IMR-90 (cell line): ENCODE measurements at places on chromosomes 3 and 15. TPM values are rescaled to one million over a fixed set of nuclear protein-coding genes. Genes with fewer than 3 reads are reported as not detected.

DNA sequence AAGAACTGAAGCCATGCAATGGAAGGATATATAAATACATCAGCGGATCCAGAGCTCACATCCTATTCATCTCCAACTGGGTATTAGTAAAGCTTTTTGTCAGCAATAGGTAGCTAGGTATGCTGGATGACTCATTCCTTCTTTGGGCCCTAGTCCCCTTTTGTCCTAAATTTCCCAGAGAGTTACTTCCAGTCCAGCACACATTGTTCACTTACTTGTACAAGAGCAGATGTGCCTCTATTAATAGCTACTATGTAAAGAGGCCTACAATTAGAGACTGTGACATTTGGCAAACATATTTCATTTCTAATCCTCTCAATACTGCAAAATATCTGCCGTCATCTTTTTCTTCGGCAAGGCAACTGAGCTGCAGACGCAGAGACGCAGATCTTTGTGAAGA, 1.7 kb upstream of the SLC4A7 start:
- no peak for DNase-seq
- no peak overlapping the region for H3K27ac ChIP-seq
- no peaks in the 10 kb centered on the region for H3K36me3 ChIP-seq
- H3K4me3 ChIP-seq = no peak overlapping the region

CMTM8 gene
- not detected in 2 replicates for total RNA-seq

TBC1D21 gene
- total RNA-seq = not detected in 2 replicates

CPLX3 gene
- total RNA-seq = not detected in 2 replicates

GRCh38 chr3:182464513-182465145, 328.7 kb upstream of the ATP11B start:
- no peaks in the 10 kb centered on the region for H3K27me3 ChIP-seq
- no peaks in the 10 kb centered on the region for H3K4me1 ChIP-seq
- no peak for DNase-seq
- H3K36me3 ChIP-seq = no peaks in the 10 kb centered on the region

DNA sequence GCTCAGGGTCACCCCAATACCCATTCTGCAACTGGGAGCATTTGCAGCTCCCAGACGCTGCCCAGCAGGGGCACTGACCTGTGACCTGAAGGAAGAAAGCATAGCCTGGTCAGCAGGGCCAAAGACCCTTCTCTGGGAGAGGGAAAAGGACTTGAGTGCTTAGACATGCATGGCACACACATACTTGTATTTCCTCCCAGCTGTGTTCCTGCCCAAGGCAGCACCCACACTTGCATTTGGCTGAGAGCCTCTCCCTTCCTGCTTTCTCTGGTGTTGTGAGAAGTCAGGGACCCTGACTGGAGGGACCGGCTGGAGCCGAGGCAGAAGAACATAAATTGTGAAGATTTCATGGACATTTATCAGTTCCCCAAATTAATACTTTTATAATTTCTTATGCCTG, 7.2 kb upstream of the LAMB2 start:
- peaks cover 7% of the 10 kb centered on the region for H3K27me3 ChIP-seq
- no peaks in the 10 kb centered on the region for H3K4me1 ChIP-seq
- no peak overlapping the region for H3K27ac ChIP-seq

NECTIN3 gene
- total RNA-seq = 155 and 182 TPM in 2 replicates

DNA sequence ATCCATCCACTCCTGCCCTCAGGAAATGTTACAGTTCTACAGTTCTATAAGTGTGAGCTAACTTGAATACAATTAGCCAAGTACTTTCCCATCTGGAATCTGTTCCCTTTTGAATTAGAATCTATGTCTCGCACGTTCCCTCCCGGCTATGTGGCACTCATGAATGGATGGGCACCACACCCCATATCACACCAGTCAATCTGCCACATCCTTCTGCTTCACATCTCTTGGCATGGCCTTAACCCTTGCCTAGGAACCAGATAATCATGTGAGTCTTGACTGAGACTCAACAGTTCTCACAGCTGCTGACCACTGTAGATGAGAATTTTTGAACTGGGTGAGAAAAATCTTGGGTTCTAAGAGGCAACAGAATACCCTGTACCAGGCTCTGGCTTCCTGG, 180.2 kb downstream of the TNIK start:
- no peak overlapping the region for H3K27ac ChIP-seq
- H3K4me3 ChIP-seq = no peak overlapping the region
- no peak for DNase-seq
- no peaks in the 10 kb centered on the region for H3K36me3 ChIP-seq

ASB7 gene
- 15.8 and 16.7 TPM in 2 replicates for total RNA-seq

- no peak overlapping the region for H3K27ac ChIP-seq
- H3K4me3 ChIP-seq = no peak overlapping the region
- H3K4me1 ChIP-seq = no peaks in the 10 kb centered on the region
These were observed 420.0 kb downstream of the ROBO2 start for GRCh38 chr3:77459926-77460325.

GRCh38 chr3:66037330-66037985, 1.3 kb downstream of the MAGI1 start:
- peak overlapping the region; percentile 88 for H3K27ac ChIP-seq
- peaks cover 32% of the 10 kb centered on the region for H3K4me1 ChIP-seq
- no peaks in the 10 kb centered on the region for H3K36me3 ChIP-seq
- H3K27me3 ChIP-seq = no peaks in the 10 kb centered on the region
- H3K4me3 ChIP-seq = peak overlapping the region; percentile 69

ST8SIA2 gene
- total RNA-seq = not detected in 2 replicates

DNA sequence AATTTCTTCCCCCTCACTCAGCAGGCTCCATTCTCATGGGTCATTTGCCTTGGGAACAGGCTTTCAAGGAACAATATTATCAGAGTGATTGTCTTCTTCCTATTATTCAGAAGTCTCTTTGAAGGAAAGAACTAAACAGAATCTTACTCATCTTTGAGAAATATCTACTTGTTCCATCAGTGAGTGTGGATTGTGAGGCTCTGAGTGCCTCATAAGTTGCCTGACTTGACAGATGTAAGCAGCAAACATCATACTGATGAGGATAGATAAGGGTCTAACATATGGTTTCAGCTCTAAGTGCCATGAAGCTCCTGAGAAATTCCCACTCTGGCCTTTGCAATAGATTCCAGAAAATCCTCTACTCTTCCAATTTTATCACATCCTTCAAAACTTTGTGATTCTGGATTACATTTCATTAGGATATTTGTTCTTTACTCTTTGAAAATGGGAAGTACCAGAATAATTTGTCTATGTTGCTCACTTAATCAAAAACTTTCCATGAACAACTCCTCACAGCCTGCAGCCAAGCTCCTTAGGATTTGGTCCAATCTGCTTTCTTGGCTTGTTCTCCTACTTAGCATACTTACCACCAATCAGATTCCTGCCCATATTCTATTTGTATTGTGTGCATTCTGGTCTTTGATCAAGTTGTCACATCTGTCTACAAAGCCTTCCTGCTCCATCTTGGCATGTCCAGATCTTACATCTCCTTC, 120.1 kb downstream of the RPL22L1 start:
- peaks cover 27% of the 10 kb centered on the region for H3K4me1 ChIP-seq
- H3K27me3 ChIP-seq = no peaks in the 10 kb centered on the region
- peak; percentile 36 for DNase-seq
- no peak overlapping the region for H3K4me3 ChIP-seq
- no peaks in the 10 kb centered on the region for H3K36me3 ChIP-seq
- peak overlapping the region; percentile 97 for H3K27ac ChIP-seq

DNA sequence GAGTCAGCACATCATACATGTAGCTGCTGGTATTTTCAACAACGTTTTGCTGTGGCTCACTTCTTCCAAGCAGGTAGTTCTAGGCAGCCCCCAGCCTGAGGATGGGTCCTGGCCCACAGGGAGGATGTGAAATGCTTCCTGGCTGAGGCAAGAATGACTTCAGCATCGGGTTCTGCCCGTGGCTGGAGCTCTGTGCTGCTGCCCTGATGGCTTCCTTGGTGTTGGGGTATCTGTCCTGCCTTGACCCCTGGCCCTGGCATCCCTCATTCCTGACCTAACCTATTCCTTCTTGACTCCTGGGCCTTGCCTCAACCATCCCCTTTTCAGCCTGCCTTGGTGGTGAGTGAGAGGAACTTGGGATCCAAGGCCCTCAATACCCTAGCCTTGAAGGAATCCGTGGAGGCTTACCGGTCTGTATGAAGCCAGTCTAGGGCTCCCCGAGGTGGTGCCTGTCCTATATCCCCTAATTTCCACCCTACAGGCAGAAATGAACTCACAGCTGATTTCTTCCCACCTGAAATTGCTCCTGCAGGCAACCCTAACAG, 300.6 kb downstream of the TLE3 start:
- peaks cover 9% of the 10 kb centered on the region for H3K4me1 ChIP-seq
- H3K36me3 ChIP-seq = no peaks in the 10 kb centered on the region
- H3K27me3 ChIP-seq = peaks cover 7% of the 10 kb centered on the region

CCR4 gene
- not detected in 2 replicates for total RNA-seq

- H3K4me1 ChIP-seq = peaks cover 30% of the 10 kb centered on the region
- H3K27me3 ChIP-seq = no peaks in the 10 kb centered on the region
- H3K36me3 ChIP-seq = peaks cover 21% of the 10 kb centered on the region
- H3K27ac ChIP-seq = no peak overlapping the region
- no peak overlapping the region for H3K4me3 ChIP-seq
- no peak for DNase-seq
These were observed 42.4 kb downstream of the CHAC1 start for GRCh38 chr15:40995656-40996055.

DNA sequence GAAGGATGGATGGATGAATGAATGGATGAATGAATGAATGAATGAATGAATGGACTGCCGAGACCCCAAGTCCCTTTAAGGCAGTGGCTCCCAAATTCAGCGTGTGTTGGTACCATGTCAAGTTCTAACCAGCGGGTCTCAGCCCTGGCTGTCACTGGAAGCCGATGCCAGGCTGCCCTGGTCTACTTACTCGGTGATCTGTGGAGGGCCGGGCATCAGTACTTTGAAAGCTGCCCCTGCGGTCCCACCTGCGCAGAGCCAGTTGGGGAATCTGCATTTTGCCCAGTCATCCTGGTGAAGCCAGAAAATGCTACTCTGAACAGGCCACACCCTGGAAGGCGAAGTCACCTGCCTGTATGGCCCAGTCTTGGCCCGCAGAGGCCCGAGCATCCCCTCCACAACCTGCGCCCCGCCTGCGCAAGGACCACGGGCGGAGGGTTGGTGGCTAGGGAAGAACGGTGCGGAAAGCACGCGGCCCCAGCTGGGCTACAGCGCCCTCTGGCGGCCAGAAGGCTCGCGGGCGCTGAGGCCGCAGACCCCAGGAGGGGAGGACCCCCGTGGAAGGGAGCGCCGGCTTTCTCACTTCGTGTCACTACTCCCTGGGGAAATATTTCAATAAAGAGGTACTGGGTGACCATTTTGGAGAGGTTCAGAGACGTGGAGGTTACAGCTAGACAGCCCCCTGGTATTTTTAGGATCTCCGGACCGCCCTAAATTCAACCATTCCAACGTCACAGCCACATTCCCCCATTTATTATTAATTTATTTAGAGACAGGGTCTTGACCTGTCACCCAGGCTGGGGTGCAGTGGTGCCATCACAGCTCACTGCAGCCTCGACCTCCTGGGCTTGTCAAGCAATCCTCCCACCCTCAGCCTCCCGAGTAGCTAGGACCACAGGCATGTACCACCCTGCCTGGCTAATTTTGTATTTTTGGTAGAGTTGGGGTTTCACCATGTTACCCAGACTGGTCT, 34.9 kb downstream of the PRKCD start:
- H3K27ac ChIP-seq = no peak overlapping the region
- H3K27me3 ChIP-seq = no peaks in the 10 kb centered on the region; the same call in 1 of the 2 replicates
- no peak overlapping the region for H3K4me3 ChIP-seq
- peaks cover 16% of the 10 kb centered on the region for H3K4me1 ChIP-seq

DNA sequence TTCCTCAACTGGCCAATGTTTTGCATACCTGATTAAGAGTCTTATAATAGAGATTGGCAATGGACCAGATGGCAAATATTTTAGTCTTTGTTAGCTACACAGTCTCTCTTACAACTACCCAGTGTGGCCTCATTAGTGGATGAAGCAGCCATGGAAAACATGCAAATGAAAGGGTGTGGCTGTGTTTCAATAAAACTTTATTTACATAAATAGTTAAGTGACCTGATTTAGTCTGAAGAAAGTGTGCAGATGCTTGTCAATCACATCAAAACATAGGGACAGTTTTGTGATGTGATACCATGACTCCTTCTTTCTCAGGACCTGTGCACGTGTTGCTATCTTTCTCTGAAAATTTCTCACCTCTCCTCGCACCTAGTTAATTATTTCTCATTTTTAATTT, 309.8 kb upstream of the GRM7 start:
- H3K4me3 ChIP-seq = no peak overlapping the region
- H3K27me3 ChIP-seq = no peaks in the 10 kb centered on the region
- H3K4me1 ChIP-seq = no peaks in the 10 kb centered on the region
- H3K27ac ChIP-seq = no peak overlapping the region
- no peak for DNase-seq
- no peaks in the 10 kb centered on the region for H3K36me3 ChIP-seq

PPARG gene
- total RNA-seq = 21.9 and 23.8 TPM in 2 replicates

GRCh38 chr3:193572426-193572908, 17.8 kb upstream of the ATP13A4 start:
- DNase-seq = peak; percentile 64
- no peak overlapping the region for H3K27ac ChIP-seq
- H3K4me1 ChIP-seq = no peaks in the 10 kb centered on the region
- no peak overlapping the region for H3K4me3 ChIP-seq
- H3K27me3 ChIP-seq = 0 out of 2 replicates have a peak, but pooled peaks cover 2% of the 10 kb centered on the region

DNA sequence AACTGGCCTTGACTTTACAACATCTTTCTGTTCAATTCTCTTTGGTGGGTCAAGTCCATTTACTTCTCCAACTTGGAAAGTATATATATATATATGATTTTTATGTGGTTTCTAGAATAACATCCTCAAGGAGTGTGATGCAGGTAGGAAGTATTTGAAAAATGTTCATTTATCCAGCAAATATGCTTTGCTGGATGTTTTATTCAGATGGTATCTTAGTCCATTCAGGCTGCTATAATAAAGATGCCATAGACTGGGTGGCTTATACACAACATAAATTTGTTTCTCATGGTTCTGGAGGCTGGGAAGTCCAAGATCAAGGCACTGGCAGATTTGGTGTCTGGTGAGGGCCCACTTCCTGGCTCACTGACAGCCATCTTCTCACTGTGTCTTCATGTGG, 168.7 kb upstream of the RASGRP1 start:
- H3K36me3 ChIP-seq = no peaks in the 10 kb centered on the region
- no peak overlapping the region for H3K4me3 ChIP-seq
- DNase-seq = peak; percentile 15
- no peak overlapping the region for H3K27ac ChIP-seq
- no peaks in the 10 kb centered on the region for H3K27me3 ChIP-seq
- no peaks in the 10 kb centered on the region for H3K4me1 ChIP-seq

DNA sequence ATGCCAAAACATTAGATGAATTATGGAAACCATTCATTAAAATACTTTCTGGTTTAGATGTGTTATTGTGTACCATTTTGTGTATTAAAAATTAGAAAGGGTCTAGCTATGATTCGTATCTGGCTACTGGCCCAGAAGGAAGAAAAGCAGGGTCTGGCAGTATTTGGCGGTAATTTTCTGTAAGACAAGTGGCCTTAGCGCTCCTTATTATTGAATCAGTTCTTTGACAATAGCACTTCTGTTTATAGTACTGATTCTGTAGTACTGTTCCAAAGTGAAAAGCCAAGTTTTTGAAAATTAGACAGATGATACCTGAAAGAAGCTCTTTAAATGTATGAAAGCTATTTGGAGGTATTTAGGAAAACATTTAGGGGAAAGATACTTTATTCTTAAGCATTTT, 10.2 kb downstream of the GLCE start:
- no peak overlapping the region for H3K27ac ChIP-seq
- H3K4me1 ChIP-seq = no peaks in the 10 kb centered on the region
- H3K36me3 ChIP-seq = no peaks in the 10 kb centered on the region
- no peak overlapping the region for H3K4me3 ChIP-seq
- no peaks in the 10 kb centered on the region for H3K27me3 ChIP-seq
